Placental epithelial cell (primary cell): ENCODE measurements at places on chromosomes 6 and 20. TPM values are rescaled to one million over a fixed set of nuclear protein-coding genes. Genes with fewer than 3 reads are reported as not detected.

Gene FOXF2
- total RNA-seq, result under 0.01 TPM in 1 of 2 replicates, not detected in the other

Gene BPIFB2
- not detected in 2 replicates for total RNA-seq

Gene SH3BGRL2
- 11.4 and 22.1 TPM in 2 replicates for total RNA-seq

Gene GUCA1A
- 2.2 and 8.2 TPM in 2 replicates for total RNA-seq

Gene TDP2
- total RNA-seq, result 16.9 and 20.0 TPM in 2 replicates

Gene LAMA5
- total RNA-seq, result 27.9 and 36.9 TPM in 2 replicates
